ENCODE measurements at places on chromosomes 2 and 18.
A peak's percentile ranks its signal among the peaks of the same experiment; 100 is the strongest.

DNA sequence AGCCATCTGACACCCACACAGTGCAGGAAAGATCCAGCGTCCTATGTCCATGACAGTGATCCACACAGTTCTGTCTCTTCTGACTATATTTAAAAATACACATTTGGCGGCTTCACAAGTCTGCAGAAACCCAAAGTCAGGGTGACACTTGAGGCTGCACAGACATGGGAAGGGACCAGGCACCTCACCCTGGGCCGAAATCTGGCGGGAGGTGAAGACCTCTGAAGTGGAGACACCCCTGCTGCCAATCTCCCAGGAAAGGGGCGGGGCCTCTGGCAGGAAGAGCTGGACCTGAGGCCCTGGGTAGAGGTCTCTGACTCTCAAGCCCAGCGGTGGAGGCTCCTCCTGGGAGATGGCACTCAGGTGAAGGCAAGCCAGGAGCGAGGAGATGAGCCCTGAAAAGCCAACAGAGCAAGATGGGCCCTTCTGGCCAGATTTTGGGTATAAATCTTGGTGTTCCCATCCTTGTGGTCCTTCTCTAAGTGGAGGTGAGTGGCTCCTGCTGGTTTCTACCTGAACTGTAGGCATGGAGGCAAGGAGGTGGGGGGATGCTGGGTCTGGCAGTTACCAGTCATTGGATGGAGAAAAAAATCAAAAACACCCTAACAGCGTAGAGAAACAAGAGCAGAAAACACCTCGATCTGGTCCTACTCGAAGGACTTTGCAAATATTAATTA lies 248.4 kb downstream of the HDAC4 start:
- peak; percentile 58 for DNase-seq

DNA sequence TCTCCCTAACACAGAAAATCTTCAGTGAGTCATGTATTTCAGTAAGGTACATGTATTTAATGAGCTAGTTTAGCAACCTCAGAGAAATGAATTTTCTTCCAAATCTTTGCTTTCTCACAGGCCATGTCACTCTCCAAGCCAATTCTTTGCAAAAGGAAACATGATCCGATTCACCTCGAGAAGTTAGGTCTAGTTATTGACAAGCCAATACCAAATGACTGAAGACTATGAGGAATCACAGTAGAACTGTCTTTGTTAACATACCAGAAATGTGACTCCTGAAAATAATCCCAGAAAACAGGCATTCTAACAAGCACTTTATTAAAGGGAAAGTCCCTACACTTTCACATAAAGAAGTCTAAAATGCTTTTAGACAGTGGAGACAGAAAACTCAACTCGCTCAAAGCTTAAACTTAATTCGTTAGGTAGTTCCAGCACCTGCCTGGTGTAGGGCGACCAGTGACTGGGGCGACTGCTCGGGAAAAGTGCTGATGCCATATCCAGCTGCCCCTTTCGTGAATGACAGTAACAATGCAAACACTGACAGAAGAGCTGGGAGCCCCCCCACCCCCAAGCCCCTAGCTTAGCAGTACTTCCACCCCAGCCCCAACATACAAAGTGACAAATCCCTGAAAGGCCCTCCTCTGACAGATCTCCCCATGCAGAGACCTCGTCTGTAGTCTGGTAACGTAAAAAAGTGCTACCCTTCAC lies 1.8 kb downstream of the MEMO1 start:
- no peak for DNase-seq

DNA sequence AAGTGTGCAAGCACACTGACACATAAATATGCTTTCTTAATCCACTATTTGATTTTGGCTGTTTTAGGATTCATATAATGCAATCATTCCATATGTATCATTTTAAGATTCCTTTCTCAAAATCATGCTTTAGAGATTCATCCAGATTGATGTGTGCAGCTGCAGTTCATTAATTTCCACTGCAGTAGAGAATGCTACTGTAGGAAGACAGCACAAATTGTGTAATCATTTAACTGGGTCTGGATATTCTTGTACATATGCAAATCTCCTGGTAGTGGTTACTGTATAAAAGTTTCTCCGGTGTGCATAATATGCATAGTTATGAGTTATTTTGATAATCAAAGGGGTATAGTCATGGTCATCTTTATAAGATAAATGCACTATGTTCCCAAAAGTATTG lies 502.5 kb upstream of the ACVR2A start:
- DNase-seq = no peak

DNA sequence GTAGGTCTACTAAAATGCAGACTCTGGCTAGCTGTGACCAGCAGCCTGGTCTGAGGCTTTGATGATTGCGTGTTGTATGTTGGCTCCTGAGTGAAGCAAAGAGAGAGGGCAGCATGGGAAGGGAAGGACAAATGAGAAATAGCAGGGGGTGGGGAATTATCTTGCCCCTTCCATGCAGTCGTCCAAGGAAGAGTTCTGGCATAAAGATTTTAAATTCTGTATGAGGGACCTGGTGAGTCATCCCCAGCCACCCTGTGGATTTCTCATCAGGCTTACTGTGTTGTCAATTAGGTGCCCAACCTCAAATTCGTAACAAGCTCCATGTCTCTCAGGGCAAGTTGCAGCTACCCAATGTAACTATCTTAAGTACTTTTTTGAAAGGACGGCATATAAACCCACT lies 72.1 kb upstream of the NOSTRIN start:
- peak; percentile 6 for DNase-seq

- no peak for DNase-seq
These were observed 222.0 kb upstream of the FN1 start for GRCh38 chr2:215657844-215658243.

DNA sequence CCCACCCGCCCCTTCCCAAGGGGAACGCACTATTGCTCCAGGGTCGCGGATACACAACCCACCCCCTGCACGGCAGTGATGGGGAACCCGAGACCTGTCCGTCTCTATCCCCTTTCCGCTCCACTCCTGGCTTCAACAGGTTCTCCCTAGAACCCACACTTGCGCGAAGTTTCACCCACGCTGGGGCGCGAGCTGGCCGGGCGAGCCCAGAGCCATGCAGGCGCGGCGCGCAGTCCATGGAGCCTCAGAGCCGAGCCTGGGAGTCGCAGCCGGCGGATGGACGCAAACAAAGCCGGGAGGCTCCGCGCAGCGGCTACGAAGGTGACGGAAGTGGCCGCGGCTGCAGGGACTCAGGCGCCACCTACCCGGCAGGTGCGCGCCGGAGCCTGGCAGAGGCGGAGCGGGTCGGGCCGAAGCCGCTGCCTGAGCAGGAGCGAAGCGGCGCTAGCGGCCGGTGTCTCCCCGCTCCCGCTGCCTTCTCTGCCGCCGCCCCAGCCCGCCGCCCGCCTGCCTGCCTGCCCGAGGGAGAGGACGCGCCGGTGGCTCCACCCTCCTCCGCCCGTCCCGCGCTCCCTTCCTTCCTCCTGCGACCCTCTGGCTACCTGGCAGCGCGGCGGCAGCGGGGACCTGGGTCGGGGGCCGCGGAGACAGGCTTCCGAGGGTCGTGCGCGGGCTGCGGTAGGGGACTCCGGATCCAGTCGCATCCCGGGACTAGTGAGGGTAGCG lies 14.0 kb downstream of the ALPG start:
- no peak for DNase-seq

- no peak for DNase-seq
These were observed 418.9 kb downstream of the EPHA4 start for GRCh38 chr2:221153226-221153625.

GRCh38 chr2:24489465-24490180 lies 1.4 kb upstream of the NCOA1 start:
- DNase-seq = peak; percentile 43

DNA sequence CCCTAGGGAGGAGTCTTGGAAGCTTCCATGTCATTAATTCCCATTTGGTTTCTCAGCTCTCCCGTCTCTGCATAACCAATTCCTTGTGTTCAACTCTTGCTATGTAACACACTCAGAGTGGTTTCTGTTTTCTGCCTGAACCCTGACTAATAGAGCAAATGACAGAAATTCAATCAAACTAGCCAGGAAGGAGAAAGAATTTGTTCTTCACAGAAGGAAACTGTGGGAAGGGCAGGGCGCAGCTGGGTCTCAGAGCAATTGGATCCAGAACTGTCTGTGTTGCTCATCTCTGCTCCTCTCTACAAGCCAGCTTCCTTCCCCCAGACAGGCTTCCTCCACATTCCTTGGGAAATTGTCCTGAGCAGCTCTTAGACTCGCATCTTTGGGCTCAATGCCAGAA lies 269.8 kb downstream of the TNS1 start:
- no peak for DNase-seq

DNA sequence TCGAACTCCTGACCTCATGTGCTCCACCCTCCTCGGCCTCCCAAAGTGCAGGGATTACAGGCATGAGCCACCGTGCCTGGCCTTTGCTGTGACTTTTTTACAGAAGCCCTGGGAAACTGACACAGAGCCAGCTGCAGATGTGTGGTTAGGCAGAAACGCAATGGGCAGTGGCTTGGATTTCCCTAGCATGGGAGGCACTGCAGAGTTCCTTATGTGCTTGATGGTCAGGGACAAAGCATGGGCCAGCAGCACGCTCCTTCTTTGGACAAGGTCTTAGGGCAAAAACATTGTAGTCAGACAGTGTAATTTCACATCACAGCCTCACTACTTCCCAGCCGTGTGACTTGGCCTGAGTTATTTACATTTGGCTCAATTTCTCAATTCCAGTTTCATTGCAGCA lies 153.9 kb downstream of the RNF144A start:
- no peak for DNase-seq

DNA sequence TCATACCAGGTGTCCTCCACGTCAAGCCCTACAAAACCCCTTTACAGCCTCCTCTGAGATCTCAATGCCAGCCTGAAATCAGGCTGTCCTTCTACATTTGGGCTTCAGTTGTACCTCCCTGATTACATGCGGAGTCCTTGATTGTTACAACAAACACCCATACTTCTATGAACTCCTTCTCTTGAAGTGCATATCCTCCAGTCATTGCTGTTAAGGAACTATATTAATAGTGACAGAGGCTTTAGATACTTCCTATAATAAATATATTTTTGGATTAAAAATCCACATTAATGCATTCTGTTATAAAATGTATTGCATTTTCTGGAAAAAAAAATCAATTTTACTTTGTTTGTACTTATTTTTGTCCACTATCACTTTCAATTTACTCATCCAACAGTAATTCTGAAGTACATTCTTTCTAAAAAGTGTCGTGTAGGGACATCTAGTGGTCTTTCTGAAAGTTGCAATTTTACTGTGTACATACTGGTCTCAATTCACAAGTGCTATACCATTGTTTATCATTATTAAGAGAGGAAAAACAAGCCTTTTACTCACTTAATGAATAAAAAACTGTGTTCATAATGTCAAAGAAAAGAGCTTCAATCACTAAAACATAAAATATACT lies 316.4 kb downstream of the DSEL start:
- DNase-seq = no peak

Measured in H7 (cell line).